Stimulated activated CD4-positive, alpha-beta T cell treated with anti-CD3 and anti-CD28 coated beads, Interleukin-1b, Interleukin-23, amount 100 ng/mL, for 48 hours (primary cell): ENCODE measurements at places on chromosomes 6 and 20.
A peak's percentile ranks its signal among the peaks of the same experiment; 100 is the strongest.

DNA sequence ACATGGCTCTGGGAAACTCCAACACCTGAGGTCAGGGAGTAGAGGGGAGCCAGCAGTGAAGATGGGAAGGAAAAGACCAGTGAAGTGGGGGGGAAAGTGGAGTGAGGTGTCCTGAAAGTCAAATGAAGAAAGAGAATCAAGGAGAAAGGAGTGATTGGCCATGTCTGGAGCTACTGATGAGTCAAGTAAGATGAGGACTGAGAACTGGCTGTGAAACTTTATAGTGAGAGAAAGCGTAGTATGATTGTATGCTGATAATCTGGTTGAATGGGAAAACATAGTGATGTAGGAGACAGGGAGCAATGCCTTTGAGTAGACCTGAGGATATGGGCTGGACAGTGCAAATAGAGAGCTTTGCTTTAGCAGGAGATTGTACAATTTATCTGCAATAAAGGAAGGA lies 183.6 kb upstream of the GMDS start:
- no peak for DNase-seq

- DNase-seq, result no peak
Measured at GRCh38 chr6:56752009-56752408, 109.3 kb upstream of the DST start.

DNA sequence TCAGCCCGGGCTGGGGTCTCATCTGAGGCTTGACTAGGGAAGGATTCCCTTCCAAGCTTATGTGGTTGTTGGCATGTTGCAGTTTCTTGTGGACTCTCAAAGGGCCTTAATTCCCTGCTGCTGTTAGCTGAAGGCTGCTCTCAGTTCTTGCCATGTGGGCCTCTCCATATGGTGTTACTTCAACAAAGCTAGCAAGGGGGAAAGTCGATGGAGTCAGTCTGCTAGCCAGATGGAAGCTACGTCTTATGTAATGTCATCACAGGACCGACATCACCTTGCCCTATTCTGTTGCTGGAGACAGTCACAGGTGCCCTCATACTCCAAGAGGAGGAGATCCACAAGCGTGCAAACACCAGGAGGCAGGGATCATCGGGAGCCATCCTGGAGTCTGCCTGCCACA lies 43.3 kb upstream of the ARMC2 start:
- DNase-seq, result no peak

- no peak for DNase-seq
Measured at GRCh38 chr6:56756219-56756789, 113.6 kb upstream of the DST start.

GRCh38 chr6:165894171-165894825 lies 231.3 kb upstream of the PDE10A start:
- no peak for DNase-seq

DNA sequence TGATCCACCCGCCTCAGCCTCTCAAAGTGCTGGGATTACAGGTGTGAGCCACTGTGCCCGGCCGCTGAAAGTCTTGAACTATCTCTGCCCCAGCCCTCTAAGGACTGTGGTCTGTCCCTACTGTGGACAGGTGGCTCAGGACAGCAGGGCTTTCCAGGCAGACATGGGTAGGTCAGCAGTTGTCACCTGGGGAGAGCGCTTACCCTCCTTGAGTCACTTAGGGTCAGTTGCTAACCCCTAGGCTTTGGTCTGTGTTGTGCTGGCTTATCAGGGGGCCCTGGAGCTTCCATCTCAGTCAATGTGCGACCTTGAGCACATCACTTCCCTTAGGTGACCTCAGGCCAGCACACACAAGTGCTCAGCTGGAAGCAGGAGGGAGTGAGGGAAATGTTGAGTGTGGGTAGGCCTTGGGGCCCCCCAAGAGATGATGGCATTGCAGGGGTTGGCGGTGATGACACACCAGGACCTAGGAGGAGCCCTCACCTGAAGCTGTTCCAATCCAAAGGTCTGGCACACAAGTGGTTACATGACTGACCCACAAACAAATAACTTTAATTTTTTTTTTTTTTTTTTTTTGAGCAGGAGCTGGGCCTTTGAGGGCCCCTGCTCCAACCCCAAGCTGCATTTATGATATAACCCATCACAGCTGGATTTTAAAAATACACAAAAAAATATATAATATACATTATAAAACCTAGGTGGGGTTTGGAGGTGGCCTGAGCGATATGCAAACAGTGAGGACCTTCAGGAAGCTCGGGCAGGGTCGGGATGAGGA lies 5.1 kb downstream of the RPL10A start:
- peak; percentile 35 for DNase-seq

DNA sequence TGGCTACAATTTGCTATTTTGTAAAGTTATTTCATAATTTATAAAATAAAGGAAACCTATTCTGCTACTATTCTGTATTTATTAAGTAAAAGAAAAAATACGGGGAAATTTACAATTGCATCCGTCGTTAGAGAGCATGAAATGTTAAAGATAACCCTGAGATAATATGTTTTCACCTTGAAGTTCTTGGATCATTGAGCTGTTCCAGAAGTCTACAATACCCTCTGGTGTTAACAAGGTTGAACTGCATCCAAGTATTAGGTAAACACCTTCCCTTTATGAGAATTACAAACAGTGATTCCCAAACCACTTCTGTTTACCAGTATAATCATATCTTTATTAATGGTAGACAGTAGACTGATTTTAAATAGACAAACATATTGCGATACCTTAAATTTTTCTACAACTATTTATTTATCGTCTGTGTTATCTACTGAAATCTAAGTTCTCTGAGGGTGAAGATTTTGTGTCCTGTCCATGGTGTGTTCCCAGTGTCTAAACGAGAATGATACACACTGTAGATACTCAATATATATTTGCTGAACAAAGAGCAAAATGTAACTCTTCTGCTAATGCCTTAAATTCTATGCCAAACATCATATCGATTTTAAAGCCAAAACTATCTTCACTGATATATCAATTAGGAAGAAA lies 28.2 kb downstream of the TBC1D32 start:
- DNase-seq, result no peak

DNA sequence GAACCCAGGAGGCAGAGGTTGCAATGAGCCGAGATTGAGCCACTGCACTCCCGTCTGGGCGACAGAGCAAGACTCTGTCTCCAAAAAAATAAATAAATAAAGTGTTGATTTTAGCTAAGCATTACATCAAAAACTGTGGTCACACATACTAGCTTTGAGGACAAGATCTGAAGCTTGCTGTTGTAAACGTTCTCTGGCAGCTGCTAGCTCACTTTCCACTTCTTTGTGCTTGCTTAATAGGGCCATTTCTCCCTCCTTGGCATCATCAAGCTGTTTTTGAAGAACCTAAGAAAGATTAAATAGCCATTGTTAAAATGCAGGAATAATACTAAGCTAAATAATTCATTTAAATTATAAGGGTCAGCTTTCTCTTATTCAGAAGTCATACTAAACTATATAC lies 55.7 kb downstream of the FAM184A start:
- no peak for DNase-seq

DNA sequence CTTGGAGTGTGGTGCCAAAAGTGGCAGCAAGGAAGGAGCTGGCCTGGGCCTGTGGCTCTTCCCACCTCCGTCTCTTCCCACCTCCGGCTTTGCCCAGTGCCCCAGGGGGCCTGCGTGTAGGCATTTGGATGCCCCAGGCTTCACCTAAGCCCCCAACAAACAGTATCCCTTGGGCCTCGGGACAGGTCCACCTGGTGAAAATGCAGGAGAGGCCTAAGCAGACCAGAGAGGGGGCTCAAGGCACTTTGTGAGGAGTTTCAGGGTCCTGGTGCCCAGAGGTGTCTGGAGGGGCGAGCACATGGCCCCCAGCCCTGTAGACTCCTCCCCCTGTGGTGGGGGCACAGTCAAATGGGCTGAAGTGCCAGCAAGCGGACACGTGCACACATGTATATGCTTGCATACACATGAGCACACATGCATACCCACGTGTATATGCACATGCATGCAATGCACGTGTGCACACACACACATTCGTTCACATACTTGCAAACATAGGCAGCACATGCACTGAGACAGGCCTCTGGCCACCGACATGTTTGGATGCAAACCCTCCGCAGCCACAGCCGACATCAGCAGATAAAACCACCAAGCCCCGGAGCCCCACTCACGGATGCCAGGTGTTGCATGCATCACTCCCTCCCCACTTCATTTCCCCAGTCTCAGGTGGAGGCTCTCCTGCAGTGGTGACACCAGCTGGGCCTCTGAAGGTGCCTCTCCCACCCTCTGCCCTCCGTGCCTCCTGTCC lies 124.5 kb downstream of the TAF4 start:
- DNase-seq, result no peak

DNA sequence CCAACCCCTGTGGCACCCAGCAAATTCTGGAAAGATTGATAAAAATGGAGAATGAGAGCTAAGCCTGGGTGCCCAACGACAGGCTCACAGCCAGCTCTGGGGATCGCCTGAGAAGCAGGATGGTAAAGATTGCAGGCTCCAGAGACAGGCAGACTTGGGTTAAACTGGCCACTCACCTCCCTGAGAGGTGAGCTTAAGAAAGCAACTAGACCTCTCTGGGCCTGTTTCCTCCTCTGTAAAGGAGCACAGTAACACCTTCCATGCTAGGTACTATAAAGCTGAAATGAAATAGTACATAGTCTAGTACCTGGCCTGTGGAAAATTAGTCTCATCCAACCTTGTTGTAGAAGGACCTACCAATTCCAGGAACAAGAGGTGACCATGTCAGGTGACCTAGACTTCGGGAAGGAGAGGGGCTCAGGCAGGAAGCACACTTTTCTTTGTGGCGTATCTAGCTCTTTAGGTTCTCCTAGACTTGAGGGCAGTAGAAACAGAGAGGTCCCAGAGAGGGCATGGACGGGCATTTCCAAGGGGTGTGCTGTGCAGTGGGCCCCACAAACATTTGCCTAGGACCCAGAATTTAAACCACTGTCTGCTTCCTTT lies 142.8 kb upstream of the MYLIP start:
- no peak for DNase-seq

DNA sequence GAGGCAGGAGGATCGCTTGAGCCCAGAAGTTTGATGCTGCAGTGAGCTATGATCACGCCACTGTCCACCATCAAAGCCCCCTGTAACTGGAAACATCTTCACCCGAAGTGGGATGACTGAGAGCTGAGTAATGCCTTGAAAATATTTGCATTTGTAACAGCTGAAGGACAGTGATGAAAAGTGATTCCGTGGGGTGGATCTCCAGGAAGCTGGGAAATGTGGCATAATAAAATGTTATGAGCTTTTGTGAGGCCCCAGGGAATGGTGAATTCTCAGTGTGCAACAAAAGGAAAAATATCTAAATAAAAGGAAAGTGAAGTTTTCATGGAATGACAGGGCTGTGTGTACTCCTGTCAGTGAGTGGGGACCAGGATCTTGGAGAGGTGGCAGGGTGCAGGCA lies 92.0 kb downstream of the JAG1 start:
- DNase-seq, result no peak

- DNase-seq, result no peak
Measured at GRCh38 chr6:118580585-118581419, 32.7 kb downstream of the PLN start.

DNA sequence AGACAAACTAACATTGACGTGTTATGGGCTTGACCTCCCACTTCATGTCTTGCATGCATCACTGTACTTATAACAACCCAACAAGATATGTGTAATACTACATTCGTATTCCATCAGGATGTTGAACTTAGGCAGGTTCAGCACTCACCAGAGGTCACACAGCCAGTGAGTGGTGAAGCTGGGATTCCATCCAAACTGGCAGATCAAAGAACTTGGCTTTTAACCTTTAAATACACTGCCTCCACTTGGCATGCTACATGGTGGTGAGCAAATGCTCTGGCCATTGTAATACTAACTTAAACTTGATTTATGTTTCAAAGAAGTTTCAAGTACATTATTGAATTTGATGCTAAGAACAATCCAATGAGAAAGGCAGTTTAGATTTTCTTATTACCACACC lies 10.7 kb upstream of the HDDC2 start:
- DNase-seq, result no peak

DNA sequence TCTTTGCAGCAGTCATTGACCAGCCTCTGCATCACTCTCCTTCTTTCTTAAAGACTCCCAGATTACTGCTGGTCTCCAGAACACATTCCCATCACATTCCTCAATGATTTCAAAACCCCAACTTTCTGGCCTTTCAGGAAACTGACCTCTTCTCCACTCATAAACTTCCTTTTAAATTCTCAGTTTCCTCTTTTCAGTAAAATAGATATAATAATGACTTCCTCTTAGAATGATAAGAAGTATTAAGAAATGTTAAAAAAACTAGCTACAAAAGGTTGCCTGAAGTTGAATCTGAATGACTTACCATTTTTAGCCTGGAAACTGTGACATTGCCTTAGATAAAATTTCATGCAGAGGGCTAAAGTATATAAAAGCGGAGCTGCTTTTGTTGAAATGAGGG lies 239.3 kb downstream of the OGFRL1 start:
- DNase-seq, result no peak

- DNase-seq, result no peak
Measured at GRCh38 chr6:73511796-73512195, 9.0 kb downstream of the EEF1A1 start.

DNA sequence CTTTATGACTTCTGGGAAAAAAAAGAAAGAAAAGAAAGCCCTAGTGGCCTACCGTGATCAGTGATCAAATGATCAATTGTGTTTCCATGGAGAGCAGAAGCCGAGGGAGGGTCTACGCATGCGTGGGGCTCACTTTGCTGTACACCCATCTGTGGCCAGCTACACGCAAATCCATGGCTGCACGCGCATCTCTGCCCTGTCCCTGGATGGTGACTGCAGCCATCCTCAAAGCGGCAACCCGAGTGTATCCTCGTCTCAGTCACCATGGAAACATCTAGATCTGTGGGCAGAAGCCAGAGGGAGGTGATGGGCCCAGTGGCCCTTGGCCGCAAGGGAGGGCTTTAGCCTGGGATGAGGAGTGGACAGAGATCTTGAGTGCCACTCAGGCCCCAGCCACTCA lies 785 bp upstream of the ULBP3 start:
- DNase-seq, result no peak

DNA sequence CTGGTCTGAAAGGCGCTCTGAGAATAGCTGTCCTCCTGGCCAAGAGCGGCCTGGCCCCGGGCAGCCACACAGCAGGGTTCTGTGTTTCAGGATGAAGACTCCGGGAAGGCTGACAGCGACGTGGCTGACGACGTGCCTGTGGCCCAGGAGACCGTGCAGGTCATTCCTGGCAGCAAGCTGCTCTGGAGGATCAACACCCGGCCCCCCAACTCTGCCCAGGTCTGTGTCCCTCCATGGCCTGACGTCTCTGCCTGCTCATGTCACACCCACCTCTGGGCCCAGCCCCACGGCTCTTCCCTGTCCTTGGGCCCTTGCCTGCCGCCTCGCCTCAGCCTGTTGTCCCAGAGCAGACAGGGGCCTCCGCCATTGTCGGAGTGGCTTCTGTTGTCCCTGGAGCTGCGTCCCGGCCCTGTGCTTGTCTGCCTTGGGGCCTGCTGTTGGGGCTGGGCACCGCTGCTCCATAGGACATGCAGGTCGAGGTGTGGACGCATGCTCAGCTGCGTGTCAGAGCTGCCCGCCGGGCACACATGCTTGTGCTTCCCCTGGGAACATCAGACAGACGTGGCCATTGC lies 16.2 kb upstream of the ADRM1 start:
- DNase-seq, result no peak
